Cerebellum (tissue), 4 donors: ENCODE measurements at places on chromosomes 5 and 9.

GRCh38 chr5:107072440-107072839 lies 598.3 kb downstream of the EFNA5 start:
- DNase-seq = no peak

DNA sequence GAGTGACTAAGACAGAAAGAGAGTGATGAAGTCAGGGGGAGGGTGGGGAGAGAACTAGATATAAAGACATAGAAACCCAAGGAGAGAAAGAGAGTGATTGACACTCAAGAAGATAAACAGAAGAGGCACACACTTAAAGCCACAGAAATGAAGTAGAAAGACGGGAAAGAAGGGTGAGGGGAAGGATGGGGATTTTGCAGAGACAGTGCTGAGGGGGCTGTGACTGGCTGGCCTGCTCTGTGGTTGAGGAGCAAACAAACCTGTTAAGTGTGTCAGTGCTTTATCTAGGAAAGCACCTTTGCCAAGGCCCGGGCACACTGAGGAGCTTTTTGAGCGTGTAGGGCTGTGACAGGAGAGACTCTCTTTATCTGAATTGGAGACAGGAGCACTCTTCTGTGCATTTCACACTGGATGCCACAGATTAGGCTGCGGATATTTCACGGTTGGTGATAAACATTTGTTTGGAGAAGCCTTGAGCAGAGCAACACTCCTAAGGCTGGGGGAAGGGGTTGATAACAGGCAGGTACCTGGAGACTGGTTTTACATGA lies 109.1 kb downstream of the DOCK2 start:
- DNase-seq = no peak

DNA sequence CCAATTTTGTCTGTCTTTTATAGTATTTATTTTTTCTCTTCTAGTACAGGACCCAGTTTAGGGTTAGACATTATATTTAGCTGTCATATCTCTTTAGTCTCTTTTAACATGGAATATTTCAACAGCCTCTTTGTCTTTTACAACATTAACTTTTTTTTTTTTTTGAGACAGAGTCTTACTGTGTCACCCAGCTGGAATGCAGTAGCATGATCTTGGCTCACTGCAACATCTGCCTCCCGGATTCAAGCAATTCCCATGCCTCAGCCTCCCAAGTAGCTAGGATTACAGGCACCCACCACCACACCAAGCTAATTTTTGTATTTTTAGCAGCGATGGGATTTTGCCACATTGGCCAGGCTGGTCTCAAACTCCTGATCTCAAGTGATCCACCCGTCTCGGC lies 90.1 kb downstream of the ADAMTS6 start:
- DNase-seq = no peak

- no peak for DNase-seq
Observed at GRCh38 chr9:7892975-7893374, 93.4 kb upstream of the DMAC1 start.

DNA sequence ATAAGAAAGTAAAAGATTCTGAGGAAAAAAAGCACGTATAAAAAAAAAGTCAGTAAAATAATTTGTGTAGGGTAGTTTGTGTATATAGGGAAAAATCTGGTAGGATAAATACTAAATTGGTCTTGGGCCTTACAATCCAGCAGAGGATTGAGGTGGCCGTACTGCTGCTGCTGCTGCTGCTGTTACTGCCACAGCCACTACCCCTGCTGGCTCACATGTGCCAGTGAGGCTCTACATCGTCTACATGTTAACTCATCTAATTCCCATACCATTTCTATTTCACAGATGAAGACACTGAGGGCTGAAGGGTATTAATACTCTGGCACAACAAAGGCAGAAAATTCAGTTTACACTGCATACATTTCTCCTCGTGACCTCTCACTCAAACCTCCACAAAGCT lies 928.5 kb downstream of the TLE4 start:
- no peak for DNase-seq

GRCh38 chr5:159786901-159787691 lies 129.2 kb upstream of the ADRA1B start:
- DNase-seq = no peak

DNA sequence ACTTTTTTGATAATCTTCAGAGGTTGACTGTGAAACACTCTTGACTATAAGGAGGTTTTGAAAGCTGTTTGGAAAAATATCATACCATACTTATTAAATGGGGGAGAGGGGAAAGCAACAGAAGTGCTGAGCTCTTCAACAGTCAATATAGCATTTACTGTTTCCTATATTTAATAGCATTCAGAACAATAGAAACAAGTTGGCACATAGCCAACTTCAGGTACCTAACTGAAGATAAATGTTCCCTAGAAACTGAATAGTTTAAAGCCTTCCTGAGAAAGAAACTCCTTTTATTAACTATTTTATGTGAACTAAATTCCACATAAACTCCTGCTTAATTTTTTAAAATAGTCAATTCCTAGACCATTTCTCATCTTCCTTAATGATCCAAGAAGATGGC lies 26.3 kb downstream of the SLC31A1 start:
- DNase-seq = no peak

DNA sequence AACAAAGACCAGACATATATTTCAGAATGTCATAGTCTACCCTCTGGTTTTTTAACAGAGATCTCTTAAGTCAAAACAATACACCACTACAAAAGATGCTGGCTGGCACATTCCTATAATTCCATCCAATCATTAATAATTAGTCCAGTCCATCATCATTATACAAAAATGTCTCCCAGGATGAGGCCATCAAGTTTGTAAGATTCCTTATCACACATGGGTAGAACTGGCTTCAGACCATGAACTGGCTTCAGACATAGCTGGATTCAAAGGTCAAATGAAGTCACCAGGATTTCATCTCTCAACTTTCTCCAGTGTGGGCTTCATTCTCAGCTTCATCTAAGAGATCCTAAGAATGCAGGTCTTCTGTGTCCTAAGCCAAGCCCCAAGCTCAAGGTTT lies 147.1 kb downstream of the ENC1 start:
- DNase-seq = no peak

GRCh38 chr5:78001197-78001596 lies 225.1 kb upstream of the TBCA start:
- no peak for DNase-seq

DNA sequence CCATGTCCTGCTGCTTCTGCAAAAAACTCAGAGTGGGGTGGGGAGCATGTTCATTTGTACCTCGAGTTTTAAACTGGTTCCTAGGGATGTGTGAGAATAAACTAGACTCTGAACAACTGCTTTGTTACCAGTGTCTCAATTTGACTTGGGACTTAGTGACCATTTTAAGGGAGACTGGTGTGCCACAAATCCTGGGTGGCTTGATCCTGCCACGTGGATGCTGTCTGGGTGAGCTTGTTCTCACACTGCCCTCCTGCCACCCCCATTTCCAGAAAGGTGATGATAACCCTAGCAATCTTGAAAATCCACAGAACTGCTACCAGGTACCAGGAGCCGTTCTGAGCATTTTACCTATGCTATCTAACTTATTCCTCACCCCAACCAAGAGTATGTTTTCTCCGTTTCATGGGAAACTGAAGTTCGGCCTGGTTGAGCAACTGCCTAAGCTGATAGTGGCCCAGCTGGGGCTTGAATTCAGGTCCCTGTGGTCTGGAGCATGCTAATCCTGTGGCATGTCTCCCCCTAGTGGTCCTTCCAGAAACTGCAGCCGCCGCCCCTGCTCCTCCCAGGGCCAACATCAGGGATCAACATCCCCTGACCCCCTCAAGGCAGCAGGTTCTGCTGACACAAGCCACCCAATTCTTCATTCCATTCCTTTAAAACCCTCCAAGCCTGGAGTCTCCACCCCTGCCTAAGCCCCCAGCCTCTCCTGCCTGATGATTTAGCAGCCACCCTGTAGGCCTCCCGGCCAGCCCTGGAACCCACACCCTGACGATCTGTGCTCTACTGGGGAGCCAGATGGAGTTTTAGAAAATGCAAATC lies 2.8 kb downstream of the IL3 start:
- peak; percentile 60 for DNase-seq

DNA sequence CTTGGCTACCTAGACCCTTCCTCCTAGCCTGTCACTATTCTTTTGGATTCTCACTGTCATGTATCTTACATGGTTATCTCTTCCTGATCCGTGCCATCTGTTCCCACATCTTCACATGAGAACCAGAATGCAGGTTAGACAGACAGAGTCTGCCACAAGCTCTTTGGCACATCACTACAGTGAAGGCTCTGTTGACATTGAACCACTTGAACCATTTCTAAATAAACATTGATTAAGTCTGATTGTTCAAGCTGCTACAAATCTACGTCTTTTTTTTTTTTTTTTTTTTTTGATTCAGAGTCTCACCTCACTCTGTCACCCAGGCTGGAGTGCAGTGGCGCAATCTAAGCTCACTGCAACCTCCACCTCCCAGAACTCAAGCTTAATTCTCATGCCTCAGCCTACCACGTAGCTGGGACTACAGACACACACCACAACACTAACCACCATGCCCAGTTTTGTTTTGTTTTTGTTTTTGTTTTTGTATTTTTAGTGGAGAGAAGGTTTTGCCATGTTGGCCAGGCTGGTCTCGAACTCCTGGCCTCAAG lies 85.1 kb upstream of the LRRTM2 start:
- no peak for DNase-seq

- DNase-seq = no peak
Observed at GRCh38 chr5:15526413-15526812, 26.4 kb downstream of the FBXL7 start.

DNA sequence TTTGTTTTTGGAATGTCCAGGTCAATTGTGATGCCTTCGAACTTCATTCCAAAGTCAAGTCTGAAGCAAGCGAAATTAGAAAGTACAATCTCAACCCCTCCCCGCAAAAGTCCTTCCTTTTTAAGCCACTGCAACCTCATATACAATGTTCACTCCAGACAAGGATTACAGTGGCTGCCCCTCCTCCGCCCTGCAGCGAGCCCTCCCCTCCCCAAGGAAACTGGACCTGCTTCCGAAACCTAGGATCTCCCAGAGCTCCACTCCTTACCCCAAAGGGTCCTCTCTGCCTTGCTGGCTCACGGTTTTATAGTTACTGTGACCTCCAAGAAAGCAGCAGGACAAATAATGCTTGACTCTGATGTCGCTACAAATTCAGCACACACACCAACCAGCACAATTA lies 10.4 kb downstream of the LRRC14B start:
- no peak for DNase-seq

DNA sequence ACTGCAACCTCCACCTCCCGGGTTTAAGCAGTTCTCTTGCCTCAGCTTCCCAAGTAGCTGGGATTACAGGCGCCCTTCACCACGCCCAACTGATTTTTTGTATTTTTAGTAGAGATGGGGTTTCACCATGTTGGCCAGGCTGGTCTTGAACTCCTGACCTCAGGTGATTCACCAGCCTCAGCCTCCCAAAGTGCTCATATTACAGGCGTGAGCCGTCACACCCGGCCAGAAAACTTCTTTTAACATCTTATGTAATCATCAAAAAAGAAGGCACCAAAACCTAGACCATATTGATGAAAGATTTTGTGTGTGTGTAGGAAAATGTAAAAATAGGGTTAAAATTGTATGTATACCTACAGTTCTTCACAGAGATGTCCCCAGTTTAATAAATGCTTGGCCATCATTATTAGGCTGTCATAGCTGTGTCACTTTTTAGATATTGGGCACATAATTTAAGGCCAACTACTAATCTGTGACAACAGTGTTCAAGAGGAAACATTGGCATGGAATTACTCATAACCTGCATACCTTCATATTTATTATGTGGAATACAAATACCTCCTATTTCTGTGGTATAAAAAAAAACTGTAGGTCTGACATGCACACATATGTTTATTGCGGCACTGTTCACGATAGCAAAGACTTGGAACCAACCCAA lies 44.4 kb downstream of the RAD50 start:
- DNase-seq = no peak

- DNase-seq = no peak
Observed at GRCh38 chr5:178382754-178383164, 150.2 kb upstream of the PHYKPL start.

DNA sequence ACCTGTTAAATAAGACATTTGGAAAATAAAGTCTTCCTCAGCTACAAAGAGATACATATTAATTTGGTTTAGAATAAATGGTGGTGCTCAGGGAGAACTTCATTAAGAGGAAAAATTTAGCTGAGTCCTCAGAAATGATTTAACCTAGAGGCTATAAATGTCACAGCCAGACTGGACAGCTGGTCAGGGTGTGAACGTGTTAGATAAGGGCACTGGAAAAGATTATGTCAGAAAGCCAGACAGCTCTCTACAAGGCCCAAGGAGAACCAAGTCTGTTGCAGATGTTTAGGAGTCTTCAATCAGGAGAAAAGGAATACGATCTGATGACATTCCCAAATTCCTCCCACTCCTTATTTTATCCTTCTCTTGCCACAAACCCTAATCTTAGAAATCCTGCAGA lies 265.2 kb downstream of the MAT2B start:
- DNase-seq = no peak

- no peak for DNase-seq
Observed at GRCh38 chr5:131242728-131243255, 21.1 kb upstream of the CDC42SE2 start.

DNA sequence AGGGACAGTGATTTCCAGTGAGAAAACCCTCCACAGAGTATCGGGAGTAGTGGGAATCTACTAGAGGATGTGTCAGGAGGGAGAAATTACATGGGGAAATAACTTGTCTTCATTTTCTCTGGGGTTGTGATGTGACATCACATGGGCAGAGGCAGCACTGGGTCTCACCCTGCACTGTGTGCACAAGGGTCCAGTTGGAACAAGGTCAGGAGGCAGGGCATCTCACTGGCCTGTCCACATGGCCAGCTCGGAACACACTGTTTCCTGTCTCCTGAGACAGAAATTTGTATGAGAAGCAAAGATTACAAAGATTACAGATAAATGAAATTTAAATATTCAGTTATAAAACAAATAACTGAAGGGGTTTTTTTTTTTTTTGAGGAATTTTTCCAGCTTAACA lies 62.6 kb upstream of the ECM2 start:
- DNase-seq = no peak

DNA sequence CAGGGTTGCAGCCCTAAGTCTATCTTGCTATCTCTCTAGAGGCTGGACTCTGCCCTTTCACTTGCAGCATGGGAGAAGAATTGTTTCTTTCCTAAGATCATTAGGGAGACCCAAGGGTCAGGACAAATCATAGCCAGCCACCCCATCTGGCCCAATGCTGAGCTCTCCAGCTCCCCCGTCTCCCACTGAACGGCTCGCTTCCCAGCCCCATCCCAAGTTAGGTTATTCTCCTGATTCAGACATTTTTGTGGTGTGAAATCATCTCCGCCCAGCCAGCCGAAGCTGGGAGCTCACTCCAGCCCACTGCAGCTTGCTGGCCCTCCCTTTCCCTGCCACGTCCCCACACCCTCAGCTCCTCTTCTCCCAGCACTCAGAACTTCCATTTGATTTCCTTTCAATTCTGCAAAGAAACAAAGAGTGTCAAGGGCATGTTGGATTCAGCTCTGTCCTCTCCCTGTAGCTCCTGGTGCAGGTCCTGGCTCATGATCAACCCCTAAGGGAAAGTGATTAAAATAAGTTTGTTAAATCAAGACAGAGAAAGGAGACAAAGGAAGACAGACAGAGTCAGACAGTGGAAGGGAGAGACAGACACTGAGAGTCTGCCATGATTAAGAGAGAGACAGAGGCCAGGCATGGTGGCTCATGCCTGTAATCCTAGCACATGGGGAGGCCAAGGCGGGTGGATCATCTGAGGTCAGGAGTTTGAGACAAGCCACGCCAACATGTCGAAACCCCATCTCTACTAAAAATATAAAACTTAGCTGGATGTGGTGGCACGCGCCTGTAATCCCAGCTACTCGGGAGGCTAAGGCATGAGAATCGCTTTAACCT lies 12.6 kb upstream of the SPARC start:
- DNase-seq = no peak
